Ureter (tissue), 1 donor: ENCODE measurements at places on chromosomes 6 and 20.

DNA sequence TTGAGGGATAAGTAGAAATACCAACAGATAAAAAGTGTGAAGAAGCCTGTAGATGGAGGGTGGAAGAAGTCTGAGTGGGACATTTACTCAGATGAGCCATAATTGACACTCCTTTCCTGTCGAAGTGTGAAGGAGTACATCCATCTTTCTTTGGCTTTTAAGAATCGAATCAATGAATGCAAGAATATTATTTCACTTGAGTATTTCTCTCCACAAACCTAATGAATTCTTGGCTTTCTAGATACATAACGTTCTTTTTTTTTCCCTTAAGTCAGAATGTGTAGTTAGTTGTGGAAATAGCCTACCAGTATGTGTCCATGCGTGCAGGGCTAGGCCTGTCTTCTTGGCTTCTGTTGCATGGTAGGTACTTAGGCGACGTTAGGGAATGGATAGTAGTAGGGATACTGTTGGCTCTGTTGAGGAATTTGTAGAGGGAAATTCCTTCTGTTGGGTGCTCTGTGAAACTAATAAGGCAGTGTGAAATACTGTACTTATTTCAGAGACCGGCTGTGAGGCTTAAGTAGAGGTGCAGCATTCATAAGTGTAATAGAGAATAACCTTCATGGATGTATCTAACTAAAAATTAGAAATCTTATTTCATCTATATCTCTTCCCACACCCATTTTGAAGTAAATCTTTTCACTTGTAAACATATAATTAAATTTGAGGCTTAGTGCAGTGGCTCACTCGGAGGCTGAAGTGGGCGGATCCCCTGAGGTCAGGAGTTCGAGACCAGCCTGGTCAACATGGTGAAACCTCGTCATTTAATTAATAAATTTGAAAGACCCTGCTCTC is 1.5 kb downstream of the RPS18 start:
- DNase-seq: no peak

- no peak for DNase-seq
These were observed 32.9 kb downstream of the GCM1 start for GRCh38 chr6:53115741-53116140.

GRCh38 chr6:143762126-143762525 is 81.0 kb upstream of the LTV1 start:
- DNase-seq: no peak

DNA sequence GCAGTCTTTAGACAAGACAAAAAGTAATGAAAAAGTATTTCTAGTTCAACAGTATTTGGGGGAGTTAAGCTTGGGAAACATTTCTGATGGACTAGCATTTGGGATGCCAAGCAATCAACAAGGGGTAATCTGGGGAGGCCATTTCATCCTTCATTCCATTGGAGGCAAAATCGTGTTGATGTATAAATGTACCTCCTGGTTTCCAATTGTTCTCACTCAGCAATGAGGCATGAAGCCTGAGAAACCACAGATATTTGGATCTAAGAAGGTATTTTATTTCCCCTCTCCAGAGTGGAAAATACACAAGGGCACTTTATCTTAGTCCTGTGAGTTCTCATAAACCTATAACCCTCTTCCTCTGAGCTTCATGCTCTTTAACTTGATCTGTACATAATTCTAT is 68.2 kb downstream of the TBX18 start:
- DNase-seq: no peak

DNA sequence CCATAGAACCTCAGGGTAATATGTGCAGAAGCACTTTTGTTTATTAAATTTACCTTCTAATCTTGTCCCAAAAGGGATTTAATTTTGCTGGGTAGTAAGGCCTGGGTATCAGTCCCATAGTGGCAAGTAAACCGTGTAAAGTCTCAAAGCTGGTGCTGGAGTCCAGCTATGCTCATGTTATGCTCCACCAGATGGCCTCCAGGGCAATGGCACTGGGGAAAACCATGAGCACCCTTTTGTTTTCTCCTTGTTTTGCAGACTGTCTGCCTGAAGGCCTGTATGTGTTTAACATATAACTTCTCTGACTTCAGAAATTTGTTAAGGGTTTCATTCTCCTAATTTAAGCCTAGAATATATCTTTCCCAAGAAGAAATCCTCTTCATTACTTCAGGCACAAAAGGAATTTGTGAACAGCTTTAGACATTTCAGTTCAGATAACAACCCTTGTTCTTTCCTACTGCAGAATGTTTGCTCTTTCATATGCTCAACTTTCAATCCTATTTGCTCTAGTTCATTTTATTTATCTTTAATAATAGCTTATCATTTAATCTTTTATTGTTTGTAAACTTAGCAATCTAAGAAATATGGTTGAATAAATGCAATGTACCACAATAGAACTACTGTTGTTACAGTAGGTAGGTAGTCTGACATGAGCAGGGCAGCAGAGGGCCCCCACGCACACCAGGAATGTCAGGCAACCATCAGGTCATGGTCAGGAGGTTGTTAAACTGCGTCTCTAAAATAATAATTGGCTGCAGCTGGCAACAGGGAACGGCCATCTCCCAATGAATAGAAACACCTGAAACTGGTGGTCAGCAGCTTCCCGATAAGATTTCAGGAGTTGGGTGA is 162.8 kb downstream of the TENT5A start:
- no peak for DNase-seq

DNA sequence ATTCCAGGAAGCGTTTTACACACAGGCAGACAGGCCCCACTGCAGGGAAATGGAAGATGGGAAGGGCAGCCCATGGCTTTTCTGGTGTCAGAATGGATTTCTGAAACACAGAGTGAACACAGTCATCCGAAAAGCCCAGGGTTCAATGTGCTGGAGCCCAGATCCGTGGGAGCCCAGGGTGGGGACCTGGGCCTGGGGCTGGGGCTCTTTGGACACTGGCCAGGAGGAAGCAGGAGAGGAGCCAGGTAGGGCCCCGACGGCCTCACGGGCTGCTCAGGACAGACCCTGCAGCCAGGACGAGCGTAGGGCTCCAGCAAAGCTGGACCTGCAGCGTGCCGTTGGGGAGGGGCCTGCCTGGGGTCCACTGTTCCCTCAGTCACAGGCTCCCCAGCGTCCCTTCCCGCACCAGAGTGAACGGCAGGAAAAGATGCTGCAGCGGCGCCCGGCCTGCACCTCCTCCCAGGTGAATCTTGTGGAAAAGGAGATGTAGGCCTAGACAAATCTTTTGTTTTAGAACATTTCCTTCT is 24.3 kb upstream of the LSM14B start:
- no peak for DNase-seq

- DNase-seq: no peak
These were observed 218.8 kb downstream of the ESR1 start for GRCh38 chr6:152026291-152026690.

- no peak for DNase-seq
These were observed 45.6 kb upstream of the IPCEF1 start for GRCh38 chr6:154402081-154402780.

DNA sequence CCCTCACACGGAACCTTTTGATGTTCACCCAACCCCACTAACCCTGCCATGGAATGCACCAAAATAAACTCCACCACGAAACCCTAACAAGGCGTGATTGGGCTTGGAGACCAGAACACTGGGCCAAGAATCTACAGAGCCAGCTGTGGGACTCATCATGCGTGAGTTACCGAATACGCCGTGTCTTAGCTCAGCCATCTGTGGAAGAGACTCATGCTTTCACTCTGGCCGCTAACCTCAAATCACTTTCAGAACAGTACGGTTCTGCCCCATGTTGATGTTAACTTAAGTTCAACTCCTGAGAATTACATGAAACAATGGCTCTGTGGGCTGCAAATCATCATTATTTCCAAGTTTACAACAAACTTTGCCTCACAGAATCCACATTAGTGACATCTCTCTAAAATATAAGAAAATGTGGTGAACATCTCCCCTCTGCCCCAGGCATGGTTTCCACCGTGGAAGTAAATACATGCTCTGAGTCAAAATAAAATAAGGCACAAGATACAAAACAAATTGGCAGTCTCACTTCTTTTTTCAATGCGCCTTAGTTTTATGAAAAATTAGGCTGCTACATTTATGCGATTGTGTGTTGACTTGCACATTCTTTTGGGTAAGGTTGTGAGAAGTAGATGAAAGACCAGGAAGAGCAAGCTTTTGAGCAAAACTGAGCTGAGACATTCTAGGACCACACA is 308.9 kb upstream of the EXOC2 start:
- DNase-seq: no peak

DNA sequence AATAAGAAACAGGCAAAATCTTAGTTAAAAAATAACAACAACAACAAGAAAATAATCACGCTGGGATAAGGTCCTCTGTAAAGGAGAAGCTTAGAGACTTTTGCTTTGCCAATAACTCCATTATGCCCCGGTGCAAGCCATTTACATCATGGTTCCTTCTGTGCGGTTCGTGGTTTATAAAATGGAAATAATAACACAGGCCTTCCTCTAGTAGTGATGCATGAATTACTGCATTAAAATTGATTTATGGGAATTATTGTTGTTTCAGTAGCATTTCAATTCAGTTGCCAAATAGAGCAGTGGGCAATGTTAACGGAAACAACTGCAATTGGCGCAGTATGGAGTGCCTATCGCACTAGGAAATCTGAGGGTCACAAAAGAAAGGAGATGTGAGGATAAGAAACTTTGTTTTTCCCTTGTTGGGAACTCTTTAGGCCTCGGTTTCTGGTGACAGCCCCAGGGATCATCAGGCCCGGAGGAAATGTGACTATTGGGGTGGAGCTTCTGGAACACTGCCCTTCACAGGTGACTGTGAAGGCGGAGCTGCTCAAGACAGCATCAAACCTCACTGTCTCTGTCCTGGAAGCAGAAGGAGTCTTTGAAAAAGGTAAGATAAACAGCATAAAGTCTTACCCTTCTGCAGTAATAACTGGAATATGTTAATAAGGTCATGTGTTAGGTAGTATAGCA is 1.1 kb downstream of the CD109 start:
- no peak for DNase-seq

DNA sequence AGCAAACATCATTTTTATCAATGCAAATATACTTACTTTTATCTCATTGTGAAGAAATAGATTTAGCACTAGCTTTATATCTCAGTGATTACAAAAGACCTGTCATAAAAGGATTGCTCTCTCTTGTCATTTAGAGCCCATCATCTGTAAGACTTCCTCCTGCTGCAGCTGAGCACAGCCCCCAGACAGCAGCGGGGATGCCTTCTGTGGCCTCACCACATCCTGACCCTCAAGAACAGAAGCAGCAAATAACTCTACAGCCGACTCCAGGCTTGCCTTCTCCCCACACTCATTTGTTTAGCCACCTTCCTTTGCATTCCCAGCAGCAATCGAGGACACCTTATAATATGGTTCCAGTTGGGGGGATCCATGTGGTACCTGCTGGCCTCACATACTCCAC is 127.0 kb upstream of the EDN1 start:
- DNase-seq: no peak

- DNase-seq: no peak
These were observed 164.2 kb upstream of the PLN start for GRCh38 chr6:118383924-118384323.

- no peak for DNase-seq
These were observed 9.0 kb upstream of the TSHZ2 start for GRCh38 chr20:52963131-52963530.

DNA sequence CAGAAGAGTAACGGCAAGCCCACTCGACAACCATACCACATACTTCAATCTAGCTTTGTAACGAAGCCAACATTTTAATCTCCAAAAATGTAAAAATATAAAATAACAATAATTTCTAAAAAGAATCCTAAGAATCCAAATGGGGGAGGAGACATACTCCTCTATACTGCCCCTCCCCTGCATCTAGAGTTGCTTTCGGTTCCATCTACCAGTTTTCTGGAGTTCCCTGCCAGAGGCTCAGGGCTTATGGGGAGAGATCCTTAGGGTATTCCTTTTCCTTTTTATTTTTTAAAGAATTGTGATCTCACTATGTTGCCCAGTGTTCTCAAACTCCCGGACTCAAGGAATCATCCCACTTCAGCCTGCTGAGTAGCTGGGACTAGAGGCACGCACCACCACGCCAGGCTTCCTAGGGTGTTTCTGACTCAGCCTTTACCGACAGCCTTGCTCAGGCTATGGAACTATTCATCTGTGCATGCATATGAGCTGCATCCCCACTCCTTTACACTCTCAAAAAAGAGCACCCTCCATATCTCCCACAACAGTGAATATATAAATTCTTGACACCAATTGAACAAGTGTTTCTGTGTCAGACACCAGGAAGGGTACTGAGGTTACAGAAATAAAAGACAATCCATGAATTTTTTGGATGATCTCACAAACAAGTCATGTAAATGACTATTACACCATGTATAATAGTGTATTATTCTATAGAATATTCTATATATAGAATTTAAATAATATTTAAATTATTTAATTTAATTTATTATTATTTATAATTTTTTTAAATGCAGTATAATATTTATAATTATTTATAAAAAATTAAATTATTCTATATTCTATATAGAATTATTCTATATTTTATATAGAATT is 40.7 kb upstream of the UBR2 start:
- DNase-seq: no peak

DNA sequence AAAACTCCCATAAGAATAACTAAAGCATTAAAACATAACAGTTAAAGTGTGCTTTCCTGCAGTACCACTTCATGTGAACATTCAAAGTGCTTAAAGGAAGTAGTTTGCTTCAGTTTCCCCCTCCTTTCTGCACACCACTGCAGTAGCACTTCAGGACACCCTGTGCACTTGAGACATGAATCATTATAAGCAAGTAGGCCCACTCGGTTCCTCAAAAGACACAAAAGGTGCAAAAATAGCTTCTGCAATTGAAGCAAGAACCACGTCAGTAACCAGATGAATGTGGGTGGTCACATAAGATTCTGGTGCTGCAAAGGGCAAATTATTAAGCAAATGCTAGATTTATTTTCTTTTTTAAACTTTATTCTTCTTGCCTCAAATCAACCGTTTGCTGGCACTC is 160.6 kb downstream of the HIVEP2 start:
- no peak for DNase-seq

DNA sequence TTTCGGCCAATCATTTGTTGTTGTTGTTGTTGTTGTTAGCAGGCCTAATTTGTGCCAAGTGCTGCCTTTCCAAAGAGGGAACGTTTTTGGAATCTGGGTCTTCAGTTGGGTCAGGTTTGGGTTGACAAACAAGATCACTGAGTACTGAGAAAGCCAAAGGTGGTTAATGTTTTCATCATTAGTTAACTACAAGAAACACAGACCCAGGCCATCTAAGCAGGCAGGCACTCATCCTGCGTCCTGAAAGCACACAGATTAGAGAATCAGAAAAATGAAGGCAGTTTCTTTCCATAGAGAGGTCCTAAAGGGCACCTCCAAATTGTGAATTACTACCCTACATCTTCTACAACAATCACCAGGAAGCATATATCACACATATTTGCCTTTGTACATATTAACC is 15.1 kb upstream of the SIRPG start:
- no peak for DNase-seq

DNA sequence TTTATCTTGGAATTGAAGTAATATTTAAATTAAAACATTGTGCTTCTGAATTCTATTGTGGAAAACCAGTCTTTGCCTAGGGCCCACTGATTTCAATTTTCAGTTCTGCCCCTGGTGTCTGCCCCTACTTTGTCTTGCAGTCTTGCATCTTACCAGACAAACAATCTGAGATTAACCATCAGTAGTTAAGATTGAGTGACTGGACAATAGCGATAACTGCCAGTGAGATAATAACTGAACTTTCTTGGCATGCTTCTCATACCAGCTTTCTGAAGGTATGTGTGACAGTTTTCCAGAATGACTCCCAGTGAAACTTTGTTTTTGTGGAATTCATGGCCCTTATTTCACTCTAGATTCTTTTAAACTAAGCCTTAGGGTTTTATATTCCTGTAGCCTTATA is 53.5 kb downstream of the KCNQ5 start:
- no peak for DNase-seq

GRCh38 chr6:110876806-110877564 is 2.4 kb downstream of the AMD1 start:
- no peak for DNase-seq
